NCI-H1417 treated with DMSO at 0.1 percent for 48 hours (cell line): ENCODE measurements at places on chromosomes 7 and 10.

DNA sequence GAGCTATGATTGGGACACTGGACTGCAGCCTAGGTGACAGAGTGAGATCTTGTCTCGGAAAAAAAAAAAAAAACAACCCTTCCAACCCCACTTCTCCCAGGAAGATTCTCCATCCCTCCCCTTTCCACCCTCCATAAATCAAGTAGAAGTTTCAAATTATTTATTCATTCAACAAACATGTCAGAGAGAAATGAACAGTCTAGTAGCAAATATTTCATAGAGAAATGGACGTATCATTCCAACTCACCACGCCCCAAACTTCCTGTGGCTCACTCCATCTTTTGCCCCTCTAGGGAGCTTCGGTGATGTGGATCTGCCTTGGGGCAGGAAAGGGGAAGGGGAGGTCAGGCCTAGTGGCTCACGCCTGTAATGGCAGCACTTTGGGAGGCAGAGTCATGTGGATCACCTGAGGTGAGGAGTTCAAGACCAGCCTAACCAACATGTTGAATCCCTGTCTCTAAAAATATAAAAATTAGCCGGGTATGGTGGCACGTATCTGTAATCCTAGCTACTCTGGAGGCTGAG lies 638 bp upstream of the TRAPPC14 start:
- DNase-seq: no peak

DNA sequence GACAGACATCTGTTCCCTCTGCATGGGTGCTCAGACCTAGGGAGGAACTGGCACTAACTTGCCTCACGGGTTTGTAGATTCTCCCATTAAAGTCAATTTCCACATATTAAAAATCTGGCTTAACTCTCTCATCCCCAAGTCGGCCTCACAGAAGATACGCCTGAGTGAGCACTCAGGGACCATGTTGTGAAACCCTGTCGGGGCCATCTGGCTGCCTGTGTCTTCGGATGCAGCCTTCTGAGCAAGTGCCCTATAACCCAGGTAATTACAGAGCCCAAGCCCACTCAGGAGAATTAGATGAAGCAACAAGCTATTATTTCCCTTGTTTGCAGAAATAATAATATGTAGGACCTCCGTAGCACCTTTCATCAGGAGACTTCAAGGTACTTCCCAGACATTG lies 219.3 kb upstream of the GLI3 start:
- no peak for DNase-seq

- DNase-seq: no peak
Measured at GRCh38 chr10:133475821-133476640, 22.3 kb downstream of the SCART1 start.

GRCh38 chr7:138608275-138608674 lies 92.9 kb downstream of the SVOPL start:
- DNase-seq: no peak

GRCh38 chr10:35409094-35409582 lies 72.8 kb downstream of the CCNY start:
- no peak for DNase-seq

DNA sequence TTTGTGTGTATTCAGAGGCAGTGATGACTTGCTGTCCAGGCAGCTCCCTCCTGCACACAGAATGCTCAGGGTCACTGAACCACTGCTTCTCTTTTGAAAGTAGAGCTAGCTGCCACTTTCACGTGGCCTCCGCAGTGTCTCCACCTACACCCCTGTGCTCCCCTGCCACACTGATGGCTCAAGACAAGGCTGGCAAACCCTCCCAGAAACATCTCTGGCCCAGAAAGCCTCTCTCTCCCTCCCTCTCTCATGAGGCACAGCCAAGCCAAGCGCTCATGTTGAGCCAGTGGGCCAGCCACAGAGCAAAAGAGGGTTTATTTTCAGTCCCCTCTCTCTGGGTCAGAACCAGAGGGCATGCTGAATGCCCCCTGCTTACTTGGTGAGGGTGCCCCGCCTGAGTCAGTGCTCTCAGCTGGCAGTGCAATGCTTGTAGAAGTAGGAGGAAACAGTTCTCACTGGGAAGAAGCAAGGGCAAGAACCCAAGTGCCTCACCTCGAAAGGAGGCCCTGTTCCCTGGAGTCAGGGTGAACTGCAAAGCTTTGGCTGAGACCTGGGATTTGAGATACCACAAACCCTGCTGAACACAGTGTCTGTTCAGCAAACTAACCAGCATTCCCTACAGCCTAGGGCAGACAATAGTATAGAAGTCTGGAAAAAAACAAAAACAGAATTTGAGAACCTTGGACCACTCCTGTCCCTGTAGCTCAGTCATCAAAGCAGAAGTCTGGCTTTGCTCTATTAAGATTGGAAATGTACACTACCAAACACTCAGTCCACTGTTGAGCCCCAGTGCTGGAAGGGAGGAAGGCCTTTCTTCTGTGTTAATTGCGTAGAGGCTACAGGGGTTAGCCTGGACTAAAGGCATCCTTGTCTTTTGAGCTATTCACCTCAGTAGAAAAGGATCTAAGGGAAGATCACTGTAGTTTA lies 15.8 kb downstream of the SCD start:
- no peak for DNase-seq

- no peak for DNase-seq
Measured at GRCh38 chr10:97003804-97004201, 171.7 kb downstream of the LCOR start.

GRCh38 chr10:62027841-62028501 lies 126.5 kb downstream of the ARID5B start:
- no peak for DNase-seq

DNA sequence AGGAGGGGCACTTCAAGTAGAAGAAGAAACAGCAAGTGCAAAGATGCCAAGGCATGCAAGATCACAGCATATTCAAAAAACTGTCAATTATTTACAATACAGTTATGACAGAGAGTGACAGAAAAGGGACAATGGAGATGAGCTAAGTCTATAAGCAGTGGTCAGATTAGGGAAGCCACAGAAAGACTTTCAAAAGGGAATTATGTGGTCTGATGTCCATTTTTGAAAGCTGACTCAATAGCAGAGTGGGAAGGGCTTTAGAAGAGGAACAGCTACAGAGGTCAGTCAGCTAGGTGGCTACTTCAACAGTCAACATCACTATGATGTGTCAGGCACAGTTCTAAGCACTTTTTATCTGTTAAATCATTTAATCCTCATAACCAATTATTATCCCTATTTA lies 45.2 kb upstream of the SPOCK2 start:
- no peak for DNase-seq

DNA sequence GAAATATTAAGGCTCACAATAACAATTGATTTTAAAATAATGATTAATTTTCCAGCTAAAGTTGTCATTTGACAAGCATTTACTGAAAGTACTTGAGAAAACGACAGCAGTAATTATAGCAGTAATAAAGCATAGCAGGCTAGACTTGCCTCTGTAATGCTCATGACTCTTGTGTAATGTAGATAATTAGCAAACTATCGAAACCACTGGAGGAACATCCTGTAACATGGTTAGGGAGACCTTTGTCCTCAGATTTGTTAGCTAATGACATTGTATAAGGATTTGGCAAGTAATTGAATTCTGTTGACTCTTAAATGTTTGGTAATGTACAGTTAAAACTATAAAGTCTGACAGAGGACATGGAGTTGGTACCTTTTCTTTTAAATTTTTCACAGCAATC lies 24.8 kb downstream of the ARL4A start:
- no peak for DNase-seq

GRCh38 chr10:13690281-13690825 lies 103.6 kb downstream of the PRPF18 start:
- no peak for DNase-seq

DNA sequence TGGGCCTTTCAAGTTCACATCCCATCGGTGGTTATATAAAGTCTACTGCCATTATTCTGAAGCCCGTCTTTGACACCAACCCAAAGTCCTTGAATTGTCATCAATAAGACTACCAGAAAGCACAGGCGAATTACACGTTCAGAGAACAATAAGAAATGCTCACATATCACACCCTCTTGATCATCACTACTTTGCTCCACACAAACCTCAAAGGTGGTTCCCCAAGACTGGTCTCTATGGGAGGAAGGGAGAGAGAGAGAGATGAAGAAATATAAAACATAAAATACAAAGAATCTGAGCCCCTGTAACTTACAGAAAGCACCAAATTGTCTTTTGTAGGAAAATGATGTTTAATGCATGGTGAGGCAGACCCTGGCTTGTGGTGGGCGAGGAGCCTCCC lies 4.4 kb downstream of the HIPK2 start:
- DNase-seq: no peak

- no peak for DNase-seq
Measured at GRCh38 chr7:140691376-140692045, 5.0 kb upstream of the NDUFB2 start.

GRCh38 chr10:60208676-60209269 lies 180.9 kb downstream of the ANK3 start:
- DNase-seq: no peak

DNA sequence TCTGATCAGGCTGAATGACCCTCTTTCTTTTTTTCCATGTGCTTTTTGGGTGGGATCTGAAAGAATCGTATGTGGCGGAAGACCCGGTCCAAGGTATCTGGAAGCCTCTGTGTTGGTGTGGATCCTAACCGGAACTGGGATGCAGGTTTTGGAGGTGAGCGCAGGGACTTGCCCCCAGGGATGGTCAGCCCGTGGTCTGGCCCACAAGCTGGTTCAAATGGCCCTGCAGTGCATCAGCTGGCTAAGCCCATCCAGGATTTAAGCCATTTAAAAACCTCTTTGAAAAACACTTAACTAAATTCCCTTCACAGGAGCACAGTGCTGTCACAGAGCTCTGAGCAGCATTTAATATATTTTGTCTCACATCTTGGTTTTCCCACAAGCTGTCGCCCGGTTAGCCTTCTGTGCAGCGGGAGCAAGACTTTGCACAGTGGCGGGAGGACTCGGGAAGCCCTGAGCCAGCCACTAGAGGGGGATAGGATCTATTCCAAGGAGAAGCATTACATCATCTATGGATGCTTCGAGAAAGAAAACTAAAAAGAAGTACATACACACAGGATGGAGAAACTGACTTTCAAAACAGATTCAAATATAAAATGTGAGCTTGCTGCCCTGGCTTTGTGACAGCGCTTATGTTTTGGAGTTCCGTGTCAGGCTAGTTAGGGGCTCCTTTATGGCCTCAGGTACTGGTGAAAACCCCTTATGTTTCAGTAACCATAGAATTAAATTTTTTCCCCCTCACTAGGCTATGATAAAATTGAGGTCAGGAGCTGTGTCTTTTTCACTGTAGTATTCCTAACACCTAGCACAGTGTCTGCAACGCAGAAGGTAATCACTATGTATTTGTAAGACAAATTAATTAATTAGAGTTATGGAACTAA lies 11.3 kb downstream of the CPA2 start:
- DNase-seq: no peak

DNA sequence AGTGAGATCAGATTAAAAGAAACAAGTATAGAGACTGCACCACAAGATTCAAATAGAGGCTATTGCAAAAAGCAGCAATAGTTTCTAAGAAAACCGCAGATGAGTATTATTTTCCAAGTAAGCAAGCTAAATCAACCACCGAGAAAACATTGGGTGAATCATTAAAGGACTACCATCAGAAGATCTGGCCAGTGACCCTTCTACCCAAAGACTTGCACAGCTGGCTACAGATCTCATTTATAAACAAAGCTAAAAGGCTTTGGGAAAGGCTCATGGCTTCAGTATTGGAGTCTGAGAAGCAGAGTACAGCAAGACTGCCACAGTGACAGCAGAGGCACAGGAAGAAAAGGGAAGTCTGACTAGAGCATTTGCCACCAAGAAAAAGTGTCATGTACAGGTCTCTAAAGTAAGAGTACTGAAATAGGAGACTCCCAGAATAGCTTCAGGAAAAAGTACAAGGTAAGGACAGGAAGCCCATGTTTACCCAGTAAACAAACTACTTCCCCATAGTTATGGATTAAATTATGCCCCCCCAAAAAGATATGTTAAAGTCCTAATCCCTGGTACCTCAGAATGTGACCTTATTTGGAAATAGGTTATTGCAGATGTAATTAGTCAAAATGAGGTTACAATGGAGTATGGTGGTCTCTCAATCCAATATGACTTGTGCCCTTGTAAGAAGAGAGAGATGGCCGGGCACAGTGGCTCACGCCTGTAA lies 19.0 kb downstream of the STEAP1 start:
- no peak for DNase-seq

DNA sequence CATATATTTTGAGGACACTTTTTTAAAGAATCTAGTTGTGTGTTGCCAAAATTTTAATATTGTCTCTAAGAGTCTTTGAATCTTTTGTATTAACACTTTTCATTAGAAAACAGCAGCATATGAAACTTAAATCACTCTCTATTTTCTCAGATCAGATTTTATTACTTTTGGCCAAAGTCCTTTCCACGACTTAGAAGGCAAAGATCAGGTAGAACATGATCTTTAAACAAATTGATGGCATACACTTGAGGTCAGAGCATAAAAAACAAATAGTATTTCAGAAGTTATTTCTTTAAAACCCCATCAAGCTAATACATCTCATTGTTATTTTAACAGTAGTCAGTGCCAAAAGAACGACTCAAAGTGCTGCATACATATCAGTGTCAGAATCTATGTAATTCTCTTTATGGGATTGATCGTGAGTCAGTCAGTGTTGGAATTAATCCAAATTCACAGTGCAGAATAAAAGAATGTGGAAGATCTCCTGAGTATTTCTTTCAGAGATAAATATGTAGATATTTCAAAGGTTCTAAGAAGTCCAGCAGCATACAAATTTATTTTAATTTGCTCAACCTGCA lies 9.6 kb upstream of the AGMO start:
- no peak for DNase-seq

GRCh38 chr10:81414038-81414437 lies 461.0 kb upstream of the NRG3 start:
- no peak for DNase-seq

- DNase-seq: no peak
Measured at GRCh38 chr10:682931-683447, 6.5 kb downstream of the DIP2C start.

- DNase-seq: no peak
Measured at GRCh38 chr10:122018951-122019413, 30.0 kb downstream of the TACC2 start.

- no peak for DNase-seq
Measured at GRCh38 chr10:124746992-124747391, 2.8 kb upstream of the FAM53B start.

GRCh38 chr7:136947347-136947746 lies 78.9 kb downstream of the CHRM2 start:
- DNase-seq: no peak

- DNase-seq: no peak
Measured at GRCh38 chr10:16009785-16010184, 149.5 kb upstream of the MINDY3 start.
